Fibroblast of villous mesenchyme (primary cell): ENCODE measurements at places on chromosomes 1 and 21. TPM values are rescaled to one million over a fixed set of nuclear protein-coding genes. Genes with fewer than 3 reads are reported as not detected.

GRCh38 chr1:6418668-6419396, 887 bp downstream of the HES2 start:
- no peak for DNase-seq

GRCh38 chr1:237748171-237748960, 142.4 kb downstream of the ZP4 start:
- DNase-seq = no peak

- peak; percentile 64 for DNase-seq
Observed at GRCh38 chr1:36166938-36167905, 11.3 kb downstream of the MAP7D1 start.

Gene POU2F1
- 5.8 and 6.9 TPM in 2 replicates for total RNA-seq

DNA sequence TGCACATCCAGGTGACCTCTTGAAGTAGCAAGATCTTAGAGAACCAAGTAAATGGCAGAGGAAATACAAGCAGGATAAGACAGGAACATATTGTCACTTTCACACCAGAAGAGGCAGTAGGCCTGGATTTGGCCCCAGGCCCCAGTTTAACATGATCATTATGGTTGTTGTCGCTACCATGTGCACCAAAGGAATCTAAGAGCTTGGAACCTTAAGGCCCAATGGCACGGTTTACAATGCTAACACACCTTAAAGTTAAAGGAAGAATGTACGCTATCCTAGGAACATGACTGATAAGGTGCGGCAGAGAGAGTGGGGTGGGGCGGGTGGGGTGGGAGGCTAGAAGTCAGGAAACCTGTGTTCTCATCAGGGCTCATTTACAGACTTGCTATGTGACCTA, 147.5 kb downstream of the ROR1 start:
- DNase-seq = no peak
